ENCODE measurements at places on chromosomes 7 and 10. TPM values are rescaled to one million over a fixed set of nuclear protein-coding genes. Genes with fewer than 3 reads are reported as not detected.
A peak's percentile ranks its signal among the peaks of the same experiment; 100 is the strongest.

GRCh38 chr7:100372256-100372655 is 1.0 kb upstream of the PILRA start:
- no peak overlapping the region for H3K27ac ChIP-seq
- H3K4me3 ChIP-seq, result no peak overlapping the region
- H3K27me3 ChIP-seq, result peaks cover 2% of the 10 kb centered on the region

- H3K4me1 ChIP-seq, result peaks cover 18% of the 10 kb centered on the region
- no peak for DNase-seq
- H3K4me3 ChIP-seq, result no peak overlapping the region
- peaks cover 4% of the 10 kb centered on the region for H3K27me3 ChIP-seq
Observed at GRCh38 chr7:143372070-143372469, 9.1 kb upstream of the ZYX start.

The SPAM1 gene
- total RNA-seq, result not detected

- no peaks in the 10 kb centered on the region for H3K36me3 ChIP-seq
- peak overlapping the region; percentile 13 for H3K4me3 ChIP-seq
- DNase-seq, result no peak
- H3K27ac ChIP-seq, result peak overlapping the region; percentile 83
- no peaks in the 10 kb centered on the region for H3K27me3 ChIP-seq
- H3K4me1 ChIP-seq, result peaks cover 70% of the 10 kb centered on the region
Observed at GRCh38 chr10:79266543-79267312, 80.5 kb upstream of the PPIF start.

GRCh38 chr10:17257466-17258321 is 29.7 kb downstream of the VIM start:
- peak overlapping the region; percentile 61 for H3K27ac ChIP-seq
- H3K27me3 ChIP-seq, result no peaks in the 10 kb centered on the region
- peak overlapping the region; percentile 16 for H3K4me3 ChIP-seq
- peak; percentile 69 for DNase-seq
- H3K4me1 ChIP-seq, result peaks cover 19% of the 10 kb centered on the region

DNA sequence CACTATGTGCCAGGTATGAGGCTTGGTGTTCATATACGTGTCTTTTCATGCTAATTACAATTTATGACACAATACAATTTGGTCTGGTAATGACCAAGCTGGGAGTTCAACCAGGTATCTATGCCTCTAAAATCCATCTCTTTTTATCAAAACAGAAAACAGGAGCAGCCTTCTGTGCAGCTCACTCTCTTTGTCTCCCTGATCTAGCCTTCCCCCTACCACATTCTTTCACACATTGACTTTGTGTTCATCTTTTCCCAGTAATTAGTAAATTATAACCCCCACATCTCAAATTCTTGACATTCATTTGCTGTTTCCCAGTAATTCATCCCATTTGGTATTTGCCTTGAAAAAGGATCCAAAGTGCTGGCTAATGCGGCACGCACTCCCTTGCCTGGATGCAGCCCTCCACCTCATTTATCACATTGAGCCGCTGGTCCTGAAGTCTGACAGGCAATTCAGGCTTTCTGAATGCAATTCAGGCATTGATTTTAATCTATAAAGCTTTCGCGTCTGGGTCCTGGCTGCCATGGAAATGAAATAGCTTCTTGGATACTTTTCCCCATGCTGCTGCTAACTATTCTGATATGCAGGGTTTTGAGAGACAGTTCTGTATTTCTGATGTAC is 112.5 kb upstream of the ANKRD1 start:
- no peaks in the 10 kb centered on the region for H3K27me3 ChIP-seq
- peaks cover 30% of the 10 kb centered on the region for H3K4me1 ChIP-seq
- H3K4me3 ChIP-seq, result peak overlapping the region; percentile 44
- H3K27ac ChIP-seq, result no peak overlapping the region

GRCh38 chr10:36094096-36094495 is 452.0 kb upstream of the FZD8 start:
- DNase-seq, result no peak
- H3K4me3 ChIP-seq, result no peak overlapping the region
- H3K36me3 ChIP-seq, result no peaks in the 10 kb centered on the region
- H3K4me1 ChIP-seq, result no peaks in the 10 kb centered on the region
- H3K27ac ChIP-seq, result no peak overlapping the region

GRCh38 chr10:133162178-133162909 is 2.3 kb downstream of the KNDC1 start:
- H3K27me3 ChIP-seq, result peaks cover 27% of the 10 kb centered on the region
- H3K27ac ChIP-seq, result no peak overlapping the region
- peaks cover 4% of the 10 kb centered on the region for H3K36me3 ChIP-seq
- H3K4me1 ChIP-seq, result no peaks in the 10 kb centered on the region
- peak overlapping the region; percentile 41 for H3K4me3 ChIP-seq

The ZNF425 gene
- total RNA-seq, result 4.9 TPM

DNA sequence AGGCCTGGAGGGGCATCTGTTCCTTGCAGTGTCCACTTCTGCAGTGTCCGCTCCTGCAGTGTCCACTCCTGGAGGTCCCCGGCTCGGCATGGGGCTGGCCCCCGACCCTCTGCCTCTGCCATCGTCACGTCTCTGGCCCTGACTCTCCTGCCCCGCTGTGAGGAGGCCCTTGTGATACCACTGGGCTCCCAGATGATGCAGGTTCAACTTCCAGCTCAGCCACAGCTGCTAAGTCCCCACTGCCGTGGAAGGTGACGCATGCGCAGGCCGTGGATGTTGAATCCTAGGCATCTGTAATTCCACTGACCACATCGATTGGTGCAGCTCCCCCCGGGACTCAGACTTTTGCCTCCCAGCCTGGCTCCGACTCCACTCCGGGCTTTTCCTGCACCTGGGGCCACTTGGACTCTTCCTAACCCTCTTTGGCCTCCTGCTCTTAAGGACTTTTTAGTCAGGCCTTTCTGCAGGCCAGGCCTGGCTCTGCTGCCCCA is 95.1 kb downstream of the GLRX3 start:
- no peak for DNase-seq
- H3K27ac ChIP-seq, result no peak overlapping the region
- no peaks in the 10 kb centered on the region for H3K36me3 ChIP-seq

DNA sequence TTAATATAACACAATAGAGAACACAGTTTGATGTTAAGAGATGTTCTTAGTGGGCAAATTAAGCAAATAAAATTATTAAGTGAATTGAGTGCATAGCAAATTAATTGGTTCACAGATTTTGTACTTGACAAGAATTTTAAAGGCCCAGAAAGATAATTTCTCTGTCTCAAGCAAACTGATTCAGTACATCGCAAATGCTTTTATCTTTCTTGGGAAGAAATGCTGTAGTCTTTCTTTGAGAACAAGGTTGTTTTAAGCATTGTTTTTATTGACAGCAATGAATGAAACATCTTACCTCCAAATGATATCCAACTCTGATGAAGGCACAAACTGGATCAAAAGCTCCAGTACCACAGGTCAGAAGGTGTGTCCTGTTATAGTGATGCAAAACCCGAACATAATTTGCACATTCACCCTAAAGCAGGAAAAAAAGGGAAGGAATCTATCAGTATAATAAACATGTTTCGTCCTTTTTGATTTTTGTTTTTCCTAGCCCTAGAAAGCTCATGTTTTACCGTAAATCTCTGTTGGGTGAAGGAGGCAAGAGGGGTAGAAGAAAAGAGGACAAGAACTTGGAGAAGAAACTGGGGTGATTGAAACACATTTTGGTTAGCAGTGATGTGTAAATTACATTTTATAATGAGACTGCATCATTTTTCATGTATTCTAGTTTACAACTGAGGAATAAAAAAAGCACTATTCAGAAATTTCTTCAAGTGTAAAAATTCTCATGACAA is 182.6 kb downstream of the SEMA3E start:
- no peak for DNase-seq
- no peak overlapping the region for H3K27ac ChIP-seq

The LBX1 gene
- total RNA-seq, result 1.0 TPM

GRCh38 chr10:132195366-132196075 is 8.8 kb downstream of the DPYSL4 start:
- DNase-seq, result no peak
- H3K27me3 ChIP-seq, result no peaks in the 10 kb centered on the region
- no peak overlapping the region for H3K27ac ChIP-seq

GRCh38 chr10:70592746-70593512 is 9.6 kb downstream of the PRF1 start:
- no peak for DNase-seq
- no peaks in the 10 kb centered on the region for H3K36me3 ChIP-seq
- no peak overlapping the region for H3K4me3 ChIP-seq
- peak overlapping the region; percentile 85 for H3K27ac ChIP-seq

The ARPC1B gene
- 71.6 TPM for total RNA-seq

The PSD gene
- 37.4 TPM for total RNA-seq

- H3K4me3 ChIP-seq, result no peak overlapping the region
- no peak for DNase-seq
- no peaks in the 10 kb centered on the region for H3K27me3 ChIP-seq
- peaks cover 7% of the 10 kb centered on the region for H3K36me3 ChIP-seq
Observed at GRCh38 chr7:14065286-14065685, 75.8 kb upstream of the ETV1 start.

GRCh38 chr7:29038463-29038862 is 80.3 kb upstream of the TRIL start:
- no peaks in the 10 kb centered on the region for H3K36me3 ChIP-seq
- H3K4me1 ChIP-seq, result peaks cover 64% of the 10 kb centered on the region
- no peaks in the 10 kb centered on the region for H3K27me3 ChIP-seq
- no peak overlapping the region for H3K4me3 ChIP-seq
- DNase-seq, result no peak
- peak overlapping the region; percentile 16 for H3K27ac ChIP-seq

GRCh38 chr10:88156341-88156740 is 292.9 kb downstream of the PTEN start:
- DNase-seq, result no peak
- H3K27ac ChIP-seq, result no peak overlapping the region
- H3K4me1 ChIP-seq, result peaks cover 11% of the 10 kb centered on the region

The HERPUD2 gene
- total RNA-seq, result 29.0 TPM

GRCh38 chr7:34463830-34464229 is 194.2 kb upstream of the NPSR1 start:
- no peak overlapping the region for H3K4me3 ChIP-seq
- no peak overlapping the region for H3K27ac ChIP-seq
- H3K36me3 ChIP-seq, result no peaks in the 10 kb centered on the region

- no peak for DNase-seq
- H3K27ac ChIP-seq, result no peak overlapping the region
- no peak overlapping the region for H3K4me3 ChIP-seq
- no peaks in the 10 kb centered on the region for H3K36me3 ChIP-seq
- H3K4me1 ChIP-seq, result no peaks in the 10 kb centered on the region
Observed at GRCh38 chr10:128804411-128804810, 662.6 kb upstream of the MGMT start.

- no peak overlapping the region for H3K27ac ChIP-seq
- peaks cover 62% of the 10 kb centered on the region for H3K27me3 ChIP-seq
- H3K4me1 ChIP-seq, result peaks cover 21% of the 10 kb centered on the region
- H3K36me3 ChIP-seq, result no peaks in the 10 kb centered on the region
- no peak overlapping the region for H3K4me3 ChIP-seq
- DNase-seq, result no peak
Observed at GRCh38 chr10:129033340-129033739, 433.7 kb upstream of the MGMT start.

DNA sequence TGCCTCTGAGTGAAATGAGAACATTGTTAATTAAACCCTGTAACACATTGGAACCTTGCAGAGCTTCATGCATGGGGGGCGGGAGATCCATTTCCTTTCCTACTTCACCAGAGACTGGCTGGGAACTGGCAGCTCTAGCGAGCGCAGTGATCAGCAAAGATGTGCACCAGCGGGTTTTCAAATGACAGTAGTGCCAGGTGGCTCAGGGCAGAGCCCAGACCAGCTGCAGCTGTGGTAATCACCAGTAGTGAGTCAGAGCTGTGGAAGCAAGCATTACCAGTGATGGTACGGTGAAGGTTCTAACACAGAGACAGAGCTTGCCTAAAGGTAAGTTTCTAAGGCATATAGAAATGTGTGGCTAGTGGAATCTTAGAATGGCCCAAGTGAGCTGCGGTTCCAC is 1009.7 kb upstream of the CELF2 start:
- H3K36me3 ChIP-seq, result no peaks in the 10 kb centered on the region
- no peaks in the 10 kb centered on the region for H3K4me1 ChIP-seq
- DNase-seq, result no peak
- no peak overlapping the region for H3K27ac ChIP-seq
- no peak overlapping the region for H3K4me3 ChIP-seq
- no peaks in the 10 kb centered on the region for H3K27me3 ChIP-seq

DNA sequence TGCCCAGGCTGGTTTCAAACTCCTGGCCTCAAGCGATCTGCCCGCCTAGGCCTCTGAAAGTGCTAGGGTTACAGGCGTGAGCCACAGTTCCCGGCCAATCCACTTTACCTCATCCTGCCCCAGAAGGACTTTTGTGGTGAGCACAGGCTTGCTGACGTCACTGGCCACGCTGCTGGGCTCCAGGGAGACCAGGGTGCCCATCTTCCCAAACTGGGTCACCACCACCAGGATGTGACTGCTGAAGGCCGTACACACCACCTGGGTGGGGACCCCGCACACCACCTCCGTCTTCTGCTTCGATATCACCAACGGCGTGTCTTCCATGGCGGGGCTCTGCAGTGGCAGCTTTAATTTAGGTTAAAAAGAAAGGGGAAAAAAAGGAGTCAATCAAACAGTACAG is 816 bp downstream of the PSMG3 start:
- no peak for DNase-seq
- H3K4me1 ChIP-seq, result peaks cover 30% of the 10 kb centered on the region
- no peaks in the 10 kb centered on the region for H3K27me3 ChIP-seq
- H3K4me3 ChIP-seq, result peak overlapping the region; percentile 84
- H3K36me3 ChIP-seq, result peaks cover 3% of the 10 kb centered on the region
- H3K27ac ChIP-seq, result peak overlapping the region; percentile 84

The LRRC18 gene
- total RNA-seq, result not detected

GRCh38 chr7:25854608-25855497 is 297.1 kb upstream of the NFE2L3 start:
- H3K4me1 ChIP-seq, result peaks cover 43% of the 10 kb centered on the region
- H3K36me3 ChIP-seq, result no peaks in the 10 kb centered on the region
- peaks cover 7% of the 10 kb centered on the region for H3K27me3 ChIP-seq

- peak; percentile 16 for DNase-seq
- H3K36me3 ChIP-seq, result no peaks in the 10 kb centered on the region
- H3K4me1 ChIP-seq, result peaks cover 23% of the 10 kb centered on the region
- H3K4me3 ChIP-seq, result no peak overlapping the region
- H3K27ac ChIP-seq, result peak overlapping the region; percentile 51
Observed at GRCh38 chr7:74612015-74612829, 45.3 kb upstream of the GTF2I start.

DNA sequence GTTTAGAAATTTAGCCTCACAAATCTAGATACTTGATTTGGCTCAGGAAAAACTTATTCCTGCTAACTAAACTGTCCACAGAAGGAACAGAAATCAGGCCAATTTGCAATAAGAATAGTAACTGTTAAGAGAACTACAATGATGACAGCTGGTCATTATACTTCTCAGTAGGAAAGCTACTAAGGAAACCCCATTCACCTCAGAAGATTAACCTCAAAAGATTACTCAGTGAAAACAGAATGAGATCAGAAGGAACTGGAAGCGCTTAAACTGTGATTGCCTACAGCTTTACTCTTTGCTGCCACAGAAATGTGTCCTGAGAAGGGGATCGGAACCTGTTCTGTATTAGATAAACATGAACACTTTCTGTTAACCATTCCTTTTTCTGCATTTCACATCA is 24.3 kb upstream of the DNAJB12 start:
- no peak for DNase-seq
- no peaks in the 10 kb centered on the region for H3K36me3 ChIP-seq
- no peak overlapping the region for H3K27ac ChIP-seq
- peaks cover 9% of the 10 kb centered on the region for H3K4me1 ChIP-seq
- no peak overlapping the region for H3K4me3 ChIP-seq

All from neural crest cell (in vitro differentiated cells).